Epithelial cell of esophagus (primary cell): ENCODE measurements at places on chromosomes 11 and 22.

DNA sequence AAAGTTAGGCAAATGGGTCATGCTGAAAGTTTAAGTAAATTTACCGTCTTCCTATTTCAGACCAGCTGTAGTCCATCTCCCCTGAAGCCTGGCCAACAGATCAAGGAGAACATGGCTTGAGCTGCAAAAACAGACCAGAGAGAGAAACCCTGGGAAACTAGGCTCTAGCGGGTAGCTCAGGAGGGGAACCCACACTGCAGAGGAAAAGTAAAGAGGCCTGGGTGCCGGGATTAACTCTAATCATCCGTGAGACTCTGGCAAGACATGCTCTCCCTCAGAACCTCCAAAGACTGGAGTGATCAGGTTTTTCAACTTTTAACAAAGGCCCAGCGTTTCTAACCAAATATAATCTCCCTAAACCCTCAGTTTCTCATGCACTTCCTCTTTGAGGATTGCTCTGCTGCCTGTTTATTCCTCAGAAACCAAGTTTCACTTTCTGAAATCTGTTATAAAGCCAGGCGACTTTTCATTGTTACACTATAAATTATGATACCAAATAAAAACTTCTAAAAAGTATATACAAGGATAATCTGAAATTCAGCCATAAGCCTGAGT is 67.5 kb downstream of the GAB2 start:
- DNase-seq, result no peak

DNA sequence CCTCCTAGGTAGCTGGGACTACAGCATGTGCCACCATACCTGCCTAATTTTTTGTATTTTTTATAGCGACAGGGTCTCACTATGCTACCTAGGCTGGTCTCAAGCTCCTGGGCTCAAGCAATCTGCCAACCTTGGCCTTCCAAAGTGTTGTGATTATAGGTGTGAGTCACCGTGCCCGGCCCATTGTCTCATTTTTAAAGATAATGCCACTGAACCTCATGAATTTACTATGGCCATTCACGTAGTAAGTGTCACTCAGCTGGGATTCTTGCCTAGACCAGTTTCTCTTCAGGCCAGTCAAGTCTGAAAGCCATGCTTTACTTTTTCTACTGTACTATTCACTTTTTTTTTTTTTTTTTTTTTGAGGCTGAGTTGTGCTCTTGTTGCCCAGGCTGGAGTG is 22.4 kb downstream of the DEPDC5 start:
- peak; percentile 59 for DNase-seq

- DNase-seq, result peak; percentile 76
Observed at GRCh38 chr11:74739546-74740270, 8.5 kb upstream of the CHRDL2 start.

GRCh38 chr11:112785149-112785548 is 176.1 kb upstream of the NCAM1 start:
- DNase-seq, result no peak

GRCh38 chr11:4191031-4191571 is 96.5 kb downstream of the RRM1 start:
- no peak for DNase-seq

- no peak for DNase-seq
Observed at GRCh38 chr22:26446808-26447515, 17.9 kb downstream of the ASPHD2 start.

DNA sequence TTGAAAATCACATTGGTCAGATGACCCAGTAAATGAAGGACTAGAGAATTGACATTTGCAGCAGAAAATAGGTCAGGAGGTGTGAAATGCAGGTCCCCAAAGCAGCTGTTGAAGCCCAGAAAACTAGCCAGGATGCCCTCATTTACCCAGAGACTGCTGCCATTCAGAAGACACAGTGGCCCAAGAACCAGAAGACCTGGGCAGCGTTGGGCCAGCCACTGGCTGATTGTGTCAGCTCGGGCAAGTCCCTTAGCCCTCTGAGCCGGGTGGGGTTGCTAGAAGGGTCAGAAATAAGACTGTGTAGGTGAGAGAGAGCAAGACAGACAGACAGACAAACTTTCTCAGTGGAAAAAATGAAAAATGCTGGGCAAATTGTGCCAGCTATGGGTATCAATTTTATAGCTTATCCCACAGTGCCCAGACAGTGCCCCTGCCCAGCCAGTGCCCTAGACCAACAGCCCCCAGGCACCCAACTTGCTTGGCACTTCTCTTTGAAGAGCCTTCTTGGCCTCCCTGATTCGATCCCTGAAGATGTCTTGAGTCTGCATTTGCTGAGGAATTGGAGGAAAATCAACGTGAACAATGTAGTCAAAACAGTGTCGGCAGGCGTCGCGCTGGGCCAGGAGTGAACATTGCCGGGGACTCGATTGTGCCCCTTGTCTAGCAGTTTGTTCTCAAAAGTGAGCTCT is 198.3 kb downstream of the MN1 start:
- DNase-seq, result no peak

- peak; percentile 3 for DNase-seq
Observed at GRCh38 chr11:92268546-92268945, 43.9 kb downstream of the FAT3 start.
